Mesenchymal stem cell (in vitro differentiated cells and primary cell): ENCODE measurements at places on chromosomes 1 and 21.

DNA sequence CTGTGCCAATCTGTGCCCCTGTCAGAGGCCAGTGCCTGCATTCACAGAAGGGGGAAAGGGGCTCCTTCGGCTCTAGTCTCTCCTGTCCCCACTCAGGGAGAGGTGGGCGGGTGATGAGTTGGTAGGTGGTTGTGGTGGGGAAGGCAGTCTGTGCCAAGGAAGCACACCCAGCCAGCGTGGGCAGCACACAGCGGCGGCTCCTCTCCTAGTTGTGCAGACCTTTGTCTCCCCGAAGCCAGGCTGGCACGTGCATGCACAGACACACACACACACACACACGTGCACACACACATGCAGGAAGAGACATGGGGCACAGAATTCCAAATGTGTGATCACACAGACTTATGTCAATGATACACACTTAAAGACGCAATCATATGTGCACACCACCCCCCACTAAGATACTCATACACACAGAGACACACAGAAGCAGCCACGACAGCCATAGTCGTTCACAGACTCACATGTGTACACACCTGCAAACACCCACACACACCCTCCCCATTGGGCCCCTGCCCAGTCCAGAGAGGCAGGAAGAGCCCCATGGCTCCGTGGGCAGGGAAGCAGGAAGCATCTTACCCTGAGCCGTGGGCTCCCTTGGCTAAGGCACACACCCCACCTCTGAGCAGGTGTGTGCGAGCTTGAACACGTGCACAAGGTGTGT is 16.4 kb downstream of the RIMS3 start:
- no peak for DNase-seq

- no peak for DNase-seq
Observed at GRCh38 chr21:27526451-27526850, 559.6 kb upstream of the ADAMTS5 start.

DNA sequence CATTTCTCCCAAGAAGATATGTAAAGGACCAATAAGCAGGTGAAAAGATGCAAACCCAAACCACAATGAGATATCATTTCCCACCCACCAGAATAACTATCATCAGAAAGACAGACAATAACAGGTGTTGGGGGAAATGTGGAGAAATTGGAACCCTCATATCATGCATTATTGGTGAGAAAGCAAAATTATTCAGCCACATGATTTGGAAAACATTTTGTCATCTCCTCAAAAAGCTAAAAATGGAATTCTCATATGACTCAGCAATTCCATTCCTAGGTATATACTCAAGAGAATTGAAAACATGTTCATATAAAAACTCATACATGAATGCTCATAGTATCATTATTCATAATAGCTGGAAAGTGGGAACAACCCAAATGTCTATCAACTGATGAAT is 25.1 kb upstream of the RNF186 start:
- no peak for DNase-seq

DNA sequence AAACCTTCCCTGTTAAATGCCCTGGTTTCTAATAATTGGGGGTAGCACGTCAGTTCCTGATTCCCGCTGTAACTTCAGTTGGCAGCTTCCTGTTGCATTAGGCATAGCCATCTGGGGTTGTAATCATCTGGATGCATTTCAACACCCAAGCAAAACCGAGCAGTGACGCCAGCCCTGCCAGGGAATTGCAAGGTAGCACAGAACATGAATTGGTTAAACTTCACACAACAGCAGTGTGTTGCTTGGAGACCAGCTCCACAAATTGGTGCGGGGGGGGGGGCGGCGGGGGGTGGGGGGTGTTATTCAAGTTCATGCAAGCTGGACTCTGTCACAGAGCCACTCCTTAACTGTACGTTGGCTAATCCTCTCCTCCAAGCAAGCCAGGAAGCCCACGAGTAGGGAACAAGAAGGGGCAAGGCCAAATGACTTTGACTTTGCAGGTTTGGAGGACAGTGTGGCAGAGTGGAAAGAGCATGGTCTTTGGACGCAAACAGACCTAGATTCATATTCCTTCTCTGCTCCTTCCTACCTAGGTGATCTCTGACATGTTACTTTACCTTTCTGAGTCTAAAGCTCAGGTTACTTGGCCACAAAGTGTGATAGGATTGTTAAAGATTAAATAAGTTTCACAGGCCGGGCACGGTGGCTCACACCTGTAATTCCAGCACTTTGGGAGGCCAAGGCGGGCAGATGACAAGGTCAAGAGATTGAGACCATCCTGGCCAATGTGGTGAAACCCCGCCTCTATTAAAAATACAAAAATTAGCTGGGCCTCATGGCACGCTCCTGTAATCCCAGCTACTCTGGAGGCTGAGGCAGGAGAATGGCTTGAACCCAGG is 4.7 kb downstream of the LAX1 start:
- peak; percentile 67 for DNase-seq

- no peak for DNase-seq
Observed at GRCh38 chr21:36079010-36079649, 9.3 kb downstream of the CBR1 start.

GRCh38 chr1:114467491-114467890 is 43.5 kb downstream of the TRIM33 start:
- no peak for DNase-seq

DNA sequence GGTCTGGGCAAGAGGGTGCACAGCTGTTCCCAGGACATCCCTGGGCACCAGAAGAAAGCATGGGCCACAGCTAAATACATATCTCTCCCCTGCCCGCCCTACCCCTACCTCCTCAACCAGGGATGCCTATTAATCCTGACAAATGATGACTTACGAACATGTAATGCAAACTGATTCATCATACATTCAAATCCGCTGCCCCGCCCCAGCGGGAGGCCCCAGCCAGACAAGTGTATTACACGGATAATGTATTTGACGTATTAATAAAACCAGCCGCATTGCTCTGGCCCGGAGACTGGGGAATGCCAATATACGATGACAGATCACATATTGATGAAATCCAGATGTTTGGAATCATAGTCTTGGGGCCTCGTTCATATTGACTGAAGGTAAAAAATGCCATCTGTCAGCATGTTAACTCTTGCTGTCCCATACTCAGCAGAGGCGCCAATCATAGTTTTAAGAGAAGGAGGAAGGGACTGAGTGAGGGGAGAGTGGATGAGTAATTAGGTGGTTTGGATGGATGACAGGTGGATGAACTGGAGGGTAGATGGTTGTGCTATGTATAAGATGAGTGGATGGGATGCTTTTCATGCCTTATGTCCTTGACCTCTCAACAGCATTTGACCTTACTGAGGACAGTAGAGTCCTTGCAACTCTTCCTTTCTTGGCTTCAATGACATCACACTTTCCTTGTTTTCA is 68.2 kb downstream of the TMEM53 start:
- DNase-seq: no peak

GRCh38 chr1:236159704-236160539 is 17.6 kb downstream of the GPR137B start:
- DNase-seq: no peak

GRCh38 chr1:21237446-21238088 is 52.7 kb downstream of the ECE1 start:
- DNase-seq: no peak

DNA sequence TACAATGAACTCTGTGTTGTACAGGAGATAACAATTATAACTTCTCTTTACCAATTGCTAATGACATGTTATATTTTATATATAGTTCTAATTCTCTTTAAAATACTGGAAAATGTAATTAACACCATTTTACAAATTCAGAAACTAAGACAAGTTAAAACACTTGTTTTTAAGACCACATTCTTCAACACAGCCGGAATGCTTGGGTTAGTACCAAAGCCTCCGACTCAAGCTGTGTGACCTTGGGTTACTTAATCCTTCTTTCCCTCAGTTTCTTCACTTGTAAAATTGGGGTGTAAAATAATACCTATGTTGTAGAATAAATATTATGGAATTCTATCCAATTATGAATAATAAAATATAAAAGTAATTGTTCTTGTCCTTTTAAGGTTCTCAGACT is 378.7 kb downstream of the USH2A start:
- DNase-seq: no peak

GRCh38 chr21:46660505-46660904 is 25.0 kb downstream of the PRMT2 start:
- no peak for DNase-seq

DNA sequence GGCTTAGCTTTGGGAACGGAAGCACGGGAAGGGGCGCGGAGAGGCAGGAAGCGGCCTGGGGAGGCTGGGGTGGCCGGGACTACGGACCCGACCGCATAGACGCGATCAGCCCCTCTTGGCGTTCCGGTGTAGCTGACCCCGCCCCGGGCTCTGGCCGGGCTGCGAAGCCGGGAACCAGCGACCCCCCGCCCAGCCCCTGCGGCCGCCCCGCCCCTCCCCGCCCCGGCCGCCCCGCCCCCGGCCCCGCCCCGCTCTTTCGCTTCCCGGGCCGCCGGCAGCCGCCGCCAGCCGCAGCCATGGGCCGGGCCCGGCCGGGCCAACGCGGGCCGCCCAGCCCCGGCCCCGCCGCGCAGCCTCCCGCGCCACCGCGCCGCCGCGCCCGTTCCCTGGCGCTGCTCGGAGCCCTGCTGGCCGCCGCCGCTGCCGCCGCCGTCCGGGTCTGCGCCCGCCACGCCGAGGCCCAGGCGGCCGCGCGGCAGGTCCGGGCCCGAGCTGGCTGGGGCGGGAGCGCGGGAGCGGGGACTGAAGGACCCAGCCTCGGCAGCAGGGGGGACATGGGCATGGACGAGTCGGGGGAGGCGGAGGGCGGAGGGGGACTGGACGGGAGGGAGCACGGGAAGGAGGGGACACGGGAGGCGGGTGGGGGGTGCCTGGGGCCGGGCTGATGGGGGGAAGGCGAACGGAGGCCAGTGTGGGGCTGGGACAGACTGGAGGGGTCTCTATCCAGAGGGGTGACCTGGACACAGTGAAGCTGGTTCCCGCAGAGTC is at the start of gene SELENON:
SELENON (plus strand) TSS at position 259 of the 768 bp plus-strand sequence; CDS start at position 297, 38 bp downstream.
- peak; percentile 54 for DNase-seq

DNA sequence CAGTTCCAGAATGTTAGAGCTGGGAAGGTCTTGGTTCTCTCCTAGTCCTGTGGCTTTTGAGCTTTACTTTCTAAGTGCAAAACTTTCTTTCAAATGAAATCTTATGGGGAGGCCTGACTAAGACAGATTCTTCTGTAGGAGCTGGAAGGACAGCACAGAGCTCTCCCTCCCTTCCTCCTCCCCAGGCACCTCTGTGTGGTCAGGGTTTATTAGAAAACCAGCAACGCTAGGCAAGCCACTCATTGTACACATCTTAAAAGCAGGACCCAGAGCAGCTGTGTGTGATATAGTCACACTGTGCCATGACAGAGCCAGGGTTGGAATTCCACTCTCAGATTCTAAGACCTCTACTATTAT is 241.1 kb upstream of the RAB4A start:
- DNase-seq: no peak

DNA sequence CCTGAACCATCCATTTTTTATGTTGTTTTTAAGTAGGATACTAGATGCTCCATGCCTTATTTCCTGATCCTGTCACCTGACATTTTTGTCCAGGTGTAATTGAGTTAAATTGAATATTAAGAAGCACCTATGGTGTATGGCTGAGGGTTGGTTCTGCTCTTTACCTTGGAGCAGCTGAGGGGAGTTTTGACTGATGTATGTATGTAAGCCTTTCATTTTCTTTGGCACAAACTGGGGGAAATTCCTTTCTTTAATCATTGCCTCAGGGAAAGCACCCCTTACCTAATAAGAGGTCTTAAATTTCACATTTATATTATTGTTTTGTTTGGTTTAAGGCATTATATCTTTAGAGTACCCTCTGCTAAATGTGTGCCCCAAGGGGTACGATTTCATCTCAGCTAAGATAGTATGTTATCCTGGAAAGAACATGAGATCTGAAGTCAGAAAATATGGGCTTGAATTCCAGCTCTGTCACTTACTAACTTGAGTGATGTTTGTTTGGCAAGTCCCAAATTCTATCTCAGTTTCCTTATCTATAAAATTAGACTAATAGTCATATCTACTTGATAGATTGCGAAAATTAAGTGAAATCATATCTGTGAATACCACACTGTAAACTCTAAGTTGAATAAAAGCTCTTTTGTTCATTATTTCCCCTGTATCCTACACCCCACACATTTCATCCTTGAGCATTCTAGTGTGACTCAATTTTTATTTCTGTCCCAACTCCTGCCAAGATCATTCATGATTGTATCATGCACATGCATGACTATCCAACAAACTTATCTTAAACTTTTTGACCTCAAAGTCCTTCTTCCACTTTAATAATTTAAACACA is 57.7 kb upstream of the NUF2 start:
- no peak for DNase-seq

DNA sequence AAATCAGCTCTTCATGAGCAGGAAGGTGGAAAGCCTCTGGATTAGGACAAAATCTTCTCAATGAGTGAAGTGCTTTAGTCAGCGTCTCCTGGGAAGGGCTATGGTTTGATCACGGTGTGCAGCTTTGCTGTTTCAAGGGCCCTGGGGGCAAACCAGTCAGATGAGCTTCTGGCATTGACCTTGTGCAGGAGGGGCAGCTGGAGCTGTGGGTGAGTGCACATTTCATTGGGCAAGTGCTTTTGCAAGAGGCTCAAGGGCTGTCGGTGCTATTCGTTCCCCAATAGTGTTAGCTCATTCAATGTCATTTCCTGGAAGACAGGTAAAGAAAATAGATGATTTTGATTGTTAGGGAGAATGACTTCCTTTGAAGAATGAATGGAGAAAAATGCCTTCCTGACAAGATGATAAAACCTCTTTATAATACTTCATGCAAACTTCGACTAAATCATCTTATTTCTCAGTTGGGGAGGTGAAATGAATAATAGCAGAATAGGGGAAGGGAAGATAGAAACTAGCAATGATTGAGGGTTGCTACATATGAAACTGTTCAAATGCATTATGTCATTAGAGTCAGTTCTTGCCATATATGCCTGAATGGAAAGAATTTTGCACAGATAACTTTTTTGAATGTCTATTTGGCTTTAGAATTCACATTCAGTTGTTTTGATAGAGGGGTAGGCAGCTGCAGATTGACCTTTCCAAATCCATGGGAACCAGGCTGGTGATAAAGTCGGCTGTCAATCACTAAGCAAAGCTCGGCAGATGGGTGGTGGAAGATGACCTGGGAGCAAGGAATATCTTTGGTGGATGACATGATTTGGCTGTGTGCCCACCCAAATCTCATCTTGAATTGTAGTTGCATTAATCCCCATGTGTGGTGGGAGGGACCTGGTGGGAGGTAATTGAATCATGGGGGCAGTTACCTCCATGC is 12.9 kb upstream of the DISC1 start:
- DNase-seq: no peak

GRCh38 chr21:37396855-37397254 is 30.3 kb downstream of the DYRK1A start:
- no peak for DNase-seq

GRCh38 chr1:67429528-67430357 is 459 bp downstream of the SERBP1 start:
- DNase-seq: peak; percentile 34

DNA sequence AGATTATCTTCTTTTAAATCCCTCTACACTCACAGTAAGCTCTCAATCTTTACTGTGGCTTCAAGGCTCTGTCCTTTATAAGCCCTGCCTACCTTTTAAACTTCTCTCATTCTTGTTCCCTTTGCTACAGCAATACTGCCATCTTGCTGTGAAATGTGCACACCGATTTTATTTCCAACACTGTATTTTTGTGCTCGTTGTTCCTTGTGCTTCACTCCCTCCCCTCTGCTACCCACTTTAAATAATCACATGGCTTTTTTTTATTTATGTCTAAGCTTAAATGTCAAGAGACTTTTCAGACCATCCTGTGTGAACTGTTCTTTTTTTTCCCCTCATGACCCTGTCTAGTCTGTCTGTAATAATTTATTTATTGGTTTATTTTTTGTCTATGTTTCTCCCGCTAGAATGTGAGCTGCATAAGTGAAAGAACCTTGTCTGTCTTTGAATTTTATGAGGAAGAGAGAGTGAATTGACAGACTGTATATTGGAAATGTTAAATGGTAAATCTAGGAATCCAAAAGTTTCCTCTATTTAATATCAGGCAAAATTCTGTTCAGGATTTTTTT is 45.7 kb downstream of the ABCD3 start:
- DNase-seq: peak; percentile 63
